ENCODE measurements at places on chromosomes 1 and 21. TPM values are rescaled to one million over a fixed set of nuclear protein-coding genes. Genes with fewer than 3 reads are reported as not detected.
A peak's percentile ranks its signal among the peaks of the same experiment; 100 is the strongest.

The S1PR1 gene
- not detected for total RNA-seq

The PPOX gene
- total RNA-seq, result 7.9 TPM

The OPRD1 gene
- total RNA-seq, result under 0.01 TPM

The TADA1 gene
- total RNA-seq, result 28.4 TPM

The CLCA1 gene
- total RNA-seq, result not detected

The OR2T33 gene
- total RNA-seq, result not detected

The RNU1-4 gene
- not detected for total RNA-seq

The EVI5 gene
- total RNA-seq, result 12.8 TPM

GRCh38 chr1:233975486-233975885, 71.0 kb downstream of the SLC35F3 start:
- DNase-seq, result no peak

- DNase-seq, result peak; percentile 71
Measured at GRCh38 chr21:44517175-44517899, 22.7 kb downstream of the KRTAP10-1 start.

DNA sequence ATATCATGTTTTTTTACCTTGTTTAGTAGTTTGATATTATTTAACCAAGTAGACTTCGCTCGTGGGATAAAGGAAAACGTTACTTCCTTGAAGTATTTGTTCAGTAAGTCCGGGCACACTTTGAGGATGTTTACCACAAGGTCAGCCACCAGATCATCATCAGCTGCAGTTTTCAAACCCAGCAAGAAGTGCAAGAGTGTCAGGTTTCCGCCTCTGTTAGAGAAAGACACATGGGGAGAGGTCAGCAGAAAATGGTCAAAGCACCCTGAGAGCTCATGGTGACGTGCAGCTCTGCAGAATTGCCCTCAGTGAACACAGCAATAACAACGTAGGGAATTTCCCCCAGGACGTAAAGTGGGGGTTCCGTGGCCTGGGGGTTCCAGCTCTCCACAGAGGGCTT, 24.4 kb downstream of the URB1 start:
- no peak for DNase-seq

GRCh38 chr1:104733866-104734265, 984.2 kb downstream of the AMY1C start:
- no peak for DNase-seq

DNA sequence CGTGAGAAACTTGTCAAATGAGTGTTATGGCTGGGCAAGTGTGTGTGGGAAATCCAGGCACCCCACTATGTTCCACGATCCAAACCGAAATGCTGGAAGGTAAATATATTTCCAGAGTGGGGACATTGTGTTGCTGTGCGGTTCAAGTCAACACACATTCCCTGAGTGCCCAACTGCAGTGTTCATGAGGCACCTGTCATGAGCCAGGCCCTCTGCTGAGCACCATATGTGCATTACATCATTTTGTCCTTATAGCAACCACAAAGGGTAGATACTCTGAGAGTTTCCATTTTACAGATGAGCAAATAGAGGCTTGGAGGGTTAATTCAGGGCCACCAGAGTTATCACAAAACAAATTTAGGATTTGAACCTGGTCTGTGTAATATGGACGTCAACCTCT, 59.9 kb upstream of the SOD1 start:
- DNase-seq, result no peak

DNA sequence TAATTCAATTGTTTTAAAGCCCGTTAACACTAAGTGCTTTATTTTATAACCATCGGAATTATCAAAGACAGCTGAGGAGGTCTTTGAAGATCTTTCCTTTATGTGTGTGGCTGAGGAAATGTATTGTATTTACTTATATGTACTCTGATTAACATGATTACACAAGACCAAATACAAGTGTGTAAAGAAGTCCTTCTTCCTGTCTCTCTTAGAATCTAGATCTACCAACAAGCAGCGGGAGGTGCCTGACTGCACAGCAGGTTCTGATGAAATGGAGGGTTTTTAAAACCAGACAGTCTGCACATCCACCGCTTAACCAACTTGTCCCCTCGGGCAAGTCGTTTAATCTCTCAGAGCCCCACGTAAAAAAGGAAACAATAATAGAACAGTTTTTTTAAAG, 240.5 kb upstream of the MAP1LC3C start:
- DNase-seq, result no peak

GRCh38 chr1:117842408-117843170, 86.8 kb downstream of the GDAP2 start:
- no peak for DNase-seq

DNA sequence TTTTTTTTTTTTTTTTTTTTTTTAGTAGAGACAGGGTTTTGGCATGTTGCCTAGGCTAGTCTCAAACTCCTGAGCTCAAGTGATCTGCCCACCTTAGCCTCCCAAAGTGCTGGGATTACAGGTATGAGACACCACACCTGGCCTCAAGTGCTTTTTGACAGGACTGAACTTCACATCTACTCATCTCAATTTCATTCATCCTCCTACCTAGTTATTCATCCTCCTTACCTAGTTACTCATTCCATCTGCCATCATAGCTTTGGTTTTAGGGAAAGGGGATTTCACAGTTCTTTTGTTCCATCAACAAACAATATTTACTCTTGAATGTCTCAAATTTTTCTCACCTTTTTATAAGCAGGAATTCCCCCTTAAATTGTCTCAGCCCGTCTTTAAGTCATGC, 38.6 kb upstream of the RALGPS2 start:
- no peak for DNase-seq

DNA sequence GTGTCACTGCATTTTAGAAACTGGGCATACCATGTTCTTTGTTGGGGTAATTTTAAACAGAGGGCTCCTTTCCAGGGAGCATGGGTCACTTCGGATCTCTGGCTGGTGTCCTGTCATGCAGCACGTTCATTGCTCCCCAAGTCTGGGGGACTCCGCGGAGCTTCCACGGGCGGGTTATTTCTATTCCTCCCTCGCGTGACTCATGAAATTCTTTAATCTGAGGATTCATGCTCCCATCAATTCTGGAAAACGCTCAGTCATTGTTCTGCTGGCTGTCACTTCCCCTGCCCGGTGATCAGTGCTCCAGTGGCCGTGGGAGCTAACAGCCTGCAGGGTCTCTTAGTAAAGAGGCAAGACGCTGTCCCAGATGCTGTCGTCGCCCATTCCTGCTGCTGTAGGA, 28.1 kb downstream of the CFAP74 start:
- DNase-seq, result no peak
